CD4-positive, alpha-beta memory T cell (primary cell): ENCODE measurements at places on chromosomes 1 and 21. TPM values are rescaled to one million over a fixed set of nuclear protein-coding genes. Genes with fewer than 3 reads are reported as not detected.

DNA sequence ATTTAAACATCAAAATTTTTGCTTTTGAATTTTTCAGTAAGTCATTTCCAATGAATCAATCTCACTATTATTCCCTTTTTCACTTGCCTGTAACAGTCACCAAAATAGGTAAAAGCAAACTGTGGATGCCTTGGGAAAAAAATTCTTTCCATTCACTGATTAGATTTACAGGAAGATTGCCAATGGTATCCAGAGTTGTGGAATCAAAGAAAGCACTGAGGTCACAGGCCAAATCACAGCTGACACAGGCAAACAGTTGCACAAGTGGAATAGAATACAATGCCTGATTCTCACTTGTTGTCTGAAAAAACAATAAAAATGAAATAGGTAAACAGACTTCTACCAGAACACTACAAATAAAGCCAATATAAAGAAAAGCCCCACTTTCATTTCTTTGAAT is 48.4 kb downstream of the LTN1 start:
- DNase-seq, result no peak

PPP1R12B gene
- 5.9 TPM for polyA plus RNA-seq

- DNase-seq, result no peak
These were observed 474.6 kb downstream of the DISC1 start for GRCh38 chr1:232101231-232101630.

- no peak for DNase-seq
These were observed 40.7 kb downstream of the SLC66A1 start for GRCh38 chr1:19352839-19353238.

PRRX1 gene
- polyA plus RNA-seq, result not detected

AGRN gene
- not detected for polyA plus RNA-seq

SELENOF gene
- 298 TPM for polyA plus RNA-seq

- no peak for DNase-seq
These were observed 300 bp downstream of the USP24 start for GRCh38 chr1:55214934-55215193.

MIXL1 gene
- polyA plus RNA-seq, result not detected

- peak; percentile 20 for DNase-seq
These were observed 84.8 kb upstream of the GNG4 start for GRCh38 chr1:235734335-235734734.

CD1E gene
- not detected for polyA plus RNA-seq

DNA sequence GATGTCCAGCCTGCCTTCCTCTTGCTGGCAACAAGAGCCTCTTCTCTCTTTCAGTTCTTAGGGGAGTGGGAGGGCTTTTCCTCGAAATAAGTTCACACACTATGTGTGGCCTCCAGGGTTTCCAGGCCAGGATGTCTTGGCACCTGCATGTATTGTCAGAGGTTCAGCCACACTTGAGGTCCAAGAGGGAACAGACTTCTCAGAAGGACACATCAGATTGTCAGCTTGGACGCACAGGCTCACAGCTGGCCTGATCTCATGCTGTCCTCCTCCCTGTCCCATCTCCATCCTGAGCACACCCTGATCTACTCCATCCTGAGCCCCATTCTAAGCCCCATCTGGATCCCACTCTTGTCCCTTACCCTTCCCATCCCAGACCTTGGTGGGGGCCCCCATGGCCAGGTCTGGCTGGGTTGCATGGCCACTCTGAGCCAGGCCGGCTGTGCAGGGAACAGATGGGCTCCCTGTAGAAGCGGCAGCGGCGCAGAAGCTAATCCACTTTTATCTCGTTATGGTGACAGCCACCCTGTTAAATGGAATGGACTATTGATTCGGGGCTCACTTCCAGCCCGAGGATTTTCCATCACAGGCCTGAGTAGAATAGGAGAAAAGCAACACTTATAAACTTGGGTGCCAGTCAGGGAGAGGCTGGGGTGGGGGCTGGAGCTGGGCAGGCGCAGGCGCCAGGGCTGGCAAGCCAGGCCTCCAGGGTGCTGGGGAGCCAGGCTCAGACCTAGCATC is 85.1 kb upstream of the CSF3R start:
- no peak for DNase-seq

DNA sequence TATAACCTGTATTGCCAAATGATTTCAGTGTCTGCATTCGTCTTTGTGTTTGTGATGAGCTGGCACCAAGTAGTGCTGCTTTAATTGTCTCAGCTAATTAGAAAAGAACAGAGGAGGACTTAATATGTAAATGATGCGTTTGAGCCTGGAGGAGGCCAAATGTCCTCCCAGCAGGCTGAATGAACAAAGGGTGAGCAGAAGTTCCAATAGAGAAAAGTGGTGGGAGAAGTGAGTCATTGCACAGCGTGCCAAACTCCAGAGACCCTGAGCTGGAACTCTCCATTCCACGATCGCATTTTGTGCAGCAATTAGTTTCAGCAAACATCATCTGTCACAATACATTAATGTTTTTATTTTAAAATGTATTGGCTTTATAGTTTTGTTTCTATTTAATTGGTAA is 17.9 kb downstream of the ETV3L start:
- no peak for DNase-seq

- peak; percentile 58 for DNase-seq
These were observed 633 bp downstream of the THEMIS2 start for GRCh38 chr1:27872802-27873551.

DNA sequence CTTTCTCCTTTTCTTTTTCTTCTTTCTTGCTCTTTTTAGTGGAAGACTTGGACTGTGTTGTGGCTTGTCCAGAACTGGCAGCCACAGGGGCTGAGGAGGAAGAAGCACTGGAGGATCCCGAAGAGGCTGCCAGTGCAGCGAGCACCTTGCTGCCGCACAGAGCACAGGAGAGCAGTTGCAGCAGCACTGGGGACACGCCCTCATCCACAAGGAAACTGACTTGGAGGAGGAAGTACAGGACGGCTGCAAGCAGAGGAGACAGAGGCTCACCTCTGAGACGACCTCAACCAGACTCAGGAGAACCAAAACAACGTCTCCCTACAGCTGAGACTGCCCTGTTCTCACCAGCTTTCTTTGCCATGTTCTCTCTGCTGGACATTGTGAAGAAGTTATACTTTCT is 88.9 kb downstream of the UBR4 start:
- no peak for DNase-seq
